ENCODE measurements at places on chromosomes 12 and 14. TPM values are rescaled to one million over a fixed set of nuclear protein-coding genes. Genes with fewer than 3 reads are reported as not detected.

The VWF gene
- polyA plus RNA-seq = 1.8 TPM

The SLC8A3 gene
- polyA plus RNA-seq = 1.3 TPM

The LARP4 gene
- 47.8 TPM for polyA plus RNA-seq

The EP400 gene
- polyA plus RNA-seq = 4.6 TPM

The KRT8 gene
- polyA plus RNA-seq = not detected

The LAG3 gene
- polyA plus RNA-seq = not detected

The RILPL1 gene
- polyA plus RNA-seq = 0.50 TPM

The TAC3 gene
- polyA plus RNA-seq = not detected

The LALBA gene
- not detected for polyA plus RNA-seq

The RNASE7 gene
- polyA plus RNA-seq = not detected

The OR8S1 gene
- polyA plus RNA-seq = not detected

The USP44 gene
- 2.6 TPM for polyA plus RNA-seq

The ETNK1 gene
- 17.1 TPM for polyA plus RNA-seq

The OTOGL gene
- 0.07 TPM for polyA plus RNA-seq

The LRP6 gene
- 6.2 TPM for polyA plus RNA-seq

The INHBE gene
- polyA plus RNA-seq = 0.65 TPM

The TMEM179 gene
- polyA plus RNA-seq = 8.6 TPM

The KRT7 gene
- polyA plus RNA-seq = not detected

The KLHL42 gene
- 15.7 TPM for polyA plus RNA-seq

The MIP gene
- polyA plus RNA-seq = 0.51 TPM

The ACOT6 gene
- polyA plus RNA-seq = not detected

The SERPINA12 gene
- not detected for polyA plus RNA-seq

The FITM1 gene
- not detected for polyA plus RNA-seq

The ABCC9 gene
- polyA plus RNA-seq = 0.31 TPM

The DPF3 gene
- polyA plus RNA-seq = 5.0 TPM

The RD3L gene
- polyA plus RNA-seq = 3.6 TPM

The NAV3 gene
- 5.9 TPM for polyA plus RNA-seq

The STYK1 gene
- polyA plus RNA-seq = not detected

The PPP1R1A gene
- polyA plus RNA-seq = 22.1 TPM

The CD9 gene
- 21.2 TPM for polyA plus RNA-seq

The HVCN1 gene
- polyA plus RNA-seq = 1.2 TPM

The CLEC4E gene
- polyA plus RNA-seq = not detected

The SLC17A8 gene
- 0.48 TPM for polyA plus RNA-seq

The FAR2 gene
- 45.5 TPM for polyA plus RNA-seq

The SERPINA3 gene
- polyA plus RNA-seq = 1.1 TPM

The CLEC14A gene
- polyA plus RNA-seq = 1.1 TPM

The SLCO1B1 gene
- not detected for polyA plus RNA-seq

The PIGH gene
- polyA plus RNA-seq = 69.2 TPM

The RIMBP2 gene
- 7.0 TPM for polyA plus RNA-seq

The CLEC1B gene
- not detected for polyA plus RNA-seq

The SERPINA9 gene
- polyA plus RNA-seq = not detected

The SMCO2 gene
- not detected for polyA plus RNA-seq

The OR6C68 gene
- polyA plus RNA-seq = not detected

The GPRC5D gene
- not detected for polyA plus RNA-seq

The BRF1 gene
- polyA plus RNA-seq = 1.3 TPM

The CDC42BPB gene
- 3.0 TPM for polyA plus RNA-seq

All from Purkinje cell (primary cell).